Left ventricle myocardium inferior (tissue), 1 donor: ENCODE measurements at places on chromosomes 12 and 14. TPM values are rescaled to one million over a fixed set of nuclear protein-coding genes. Genes with fewer than 3 reads are reported as not detected.

- peak; percentile 43 for DNase-seq
- H3K4me1 ChIP-seq: peaks cover 58% of the 10 kb centered on the region
- H3K36me3 ChIP-seq: no peaks in the 10 kb centered on the region
- peak overlapping the region; percentile 97 for H3K27ac ChIP-seq
Measured at GRCh38 chr14:102320033-102320660, 601 bp downstream of the ZNF839 start.

NXPH4 gene
- 0.44 TPM for total RNA-seq

IL22 gene
- not detected for total RNA-seq

DNA sequence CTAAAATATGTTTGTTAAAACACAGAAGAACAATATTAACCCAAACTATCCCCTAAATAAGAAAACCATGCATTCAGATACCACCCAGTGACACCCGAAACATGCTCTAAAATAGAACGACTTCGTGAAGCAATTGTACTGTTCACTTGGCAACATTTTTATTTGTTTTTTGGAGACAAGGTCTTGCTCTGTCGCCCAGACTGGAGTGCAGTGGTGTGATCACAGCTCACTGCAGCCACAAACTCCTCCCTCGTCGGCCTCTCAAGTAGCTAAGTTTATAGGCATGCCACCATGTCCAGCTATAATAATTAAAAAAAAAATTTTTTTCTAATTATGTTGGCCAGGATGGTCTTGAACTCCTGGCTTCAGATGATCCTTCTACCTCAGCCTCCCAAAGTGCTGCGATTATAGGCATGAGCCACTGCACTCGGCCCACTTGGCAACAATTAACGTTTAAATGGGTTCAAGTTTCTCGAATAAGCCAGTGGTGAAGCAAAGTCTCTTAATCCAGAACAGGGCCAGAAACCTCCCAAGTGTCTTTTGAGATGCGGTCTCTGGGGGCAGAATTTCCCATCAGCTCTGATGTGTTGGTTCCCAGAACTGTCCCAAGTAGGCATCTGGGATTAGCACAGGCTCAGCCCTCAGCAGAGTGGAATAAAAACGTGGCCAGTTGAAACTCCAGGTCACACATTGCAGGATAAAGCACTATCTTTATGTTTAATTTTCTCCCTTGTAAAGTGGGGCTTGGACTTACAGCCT is 74.5 kb downstream of the TMCC3 start:
- H3K27ac ChIP-seq: no peak overlapping the region
- peaks cover 7% of the 10 kb centered on the region for H3K4me1 ChIP-seq
- no peaks in the 10 kb centered on the region for H3K27me3 ChIP-seq
- no peak for DNase-seq
- H3K36me3 ChIP-seq: peaks cover 4% of the 10 kb centered on the region

ADGRD1 gene
- 99.5 TPM for total RNA-seq

DNA sequence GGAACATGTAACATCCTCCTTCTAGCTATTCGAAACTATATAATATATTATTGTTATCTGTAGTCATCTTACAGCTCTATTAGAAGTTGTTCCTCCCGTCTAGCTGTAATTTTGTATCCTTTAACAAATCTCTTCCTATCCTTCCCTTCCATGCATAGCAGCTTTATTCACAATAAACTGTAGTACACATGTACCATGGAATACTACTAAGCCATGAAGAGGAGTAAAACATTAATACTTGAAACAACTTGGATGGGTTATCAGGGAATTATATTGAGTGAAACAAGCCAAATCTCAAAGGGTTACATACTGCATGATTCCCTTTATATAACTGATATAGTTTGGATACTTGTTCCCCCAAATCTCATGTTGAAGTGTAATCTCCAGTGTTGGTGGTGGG is 33.9 kb upstream of the STK38L start:
- DNase-seq: no peak
- H3K36me3 ChIP-seq: no peaks in the 10 kb centered on the region
- H3K27me3 ChIP-seq: no peaks in the 10 kb centered on the region
- H3K27ac ChIP-seq: no peak overlapping the region
- no peaks in the 10 kb centered on the region for H3K4me1 ChIP-seq

DNA sequence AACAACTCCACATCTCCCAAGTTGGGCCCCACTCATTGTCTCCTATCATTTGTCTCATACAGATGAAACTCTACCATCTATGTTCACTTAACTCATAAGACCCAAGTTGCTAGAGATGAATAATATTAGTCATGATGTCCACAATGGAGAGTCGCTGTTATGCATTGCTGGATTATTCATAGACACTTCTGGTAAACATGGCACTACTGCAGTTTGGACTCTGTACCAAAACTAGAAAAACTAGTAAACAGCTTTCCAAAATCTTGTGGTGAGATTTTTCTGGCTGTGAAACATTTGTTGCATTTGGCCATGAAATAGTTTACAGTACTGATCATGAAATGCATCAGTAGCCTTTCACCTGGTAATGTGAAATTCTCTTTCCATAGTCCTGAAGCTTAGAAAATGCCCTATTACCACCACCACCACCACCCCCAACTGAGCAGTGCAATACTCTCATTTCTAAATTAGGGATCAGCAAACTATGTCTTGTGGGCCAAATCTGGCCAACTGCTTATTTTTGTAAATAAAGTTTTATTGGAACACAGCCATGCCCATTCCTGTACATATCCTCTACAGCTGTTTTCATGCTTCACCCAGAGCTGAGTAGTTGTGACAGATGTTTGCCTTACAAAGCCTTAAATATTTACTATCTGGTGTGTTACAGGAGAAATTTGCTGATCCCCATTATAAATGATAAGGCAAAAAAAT is 236.5 kb downstream of the DPF3 start:
- peaks cover 6% of the 10 kb centered on the region for H3K36me3 ChIP-seq
- no peak overlapping the region for H3K4me3 ChIP-seq
- H3K27me3 ChIP-seq: no peaks in the 10 kb centered on the region
- H3K27ac ChIP-seq: no peak overlapping the region

- H3K4me3 ChIP-seq: no peak overlapping the region
- peaks cover 76% of the 10 kb centered on the region for H3K27me3 ChIP-seq
- DNase-seq: no peak
- no peak overlapping the region for H3K27ac ChIP-seq
Measured at GRCh38 chr12:107169200-107169599, 75.9 kb upstream of the CRY1 start.

DNA sequence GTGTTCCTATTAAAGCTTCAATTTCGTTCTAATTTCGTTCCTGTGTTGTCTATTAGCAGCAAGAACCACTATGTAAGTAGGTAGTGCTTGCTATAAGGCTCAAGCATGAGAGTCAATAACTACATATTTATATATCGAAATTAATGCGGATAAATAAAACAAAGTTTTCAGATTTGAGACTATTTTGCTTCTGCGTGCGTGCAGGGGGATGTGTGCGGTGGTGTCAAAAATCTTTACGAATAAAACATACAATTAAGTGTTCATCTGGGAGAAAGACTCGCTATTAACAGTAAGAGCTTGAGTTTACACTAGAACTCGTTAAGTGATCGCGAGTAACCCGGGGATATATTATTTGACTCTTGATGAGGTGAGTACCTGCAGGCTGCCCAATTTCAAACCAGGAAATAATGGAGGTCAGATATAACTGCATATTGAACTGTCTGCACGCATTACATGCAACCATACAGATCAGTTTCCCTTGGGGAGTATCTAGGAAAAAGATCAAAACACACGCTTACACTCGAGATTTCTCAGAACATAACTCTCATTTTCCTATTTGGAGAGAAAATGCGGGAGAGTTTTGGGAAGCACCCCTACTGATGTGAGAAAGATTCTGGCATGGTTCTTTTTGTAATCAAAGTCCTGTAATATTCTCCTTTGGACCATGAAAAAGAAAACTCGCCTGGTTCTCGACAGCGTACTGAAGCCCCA is 813 bp downstream of the TWF1 start:
- DNase-seq: no peak
- peak overlapping the region; percentile 93 for H3K4me3 ChIP-seq
- H3K27ac ChIP-seq: peak overlapping the region; percentile 96

RNASE4 gene
- total RNA-seq: 9.0 TPM
